Smooth muscle cell of the umbilical artery (primary cell): ENCODE measurements at places on chromosomes 4 and X. TPM values are rescaled to one million over a fixed set of nuclear protein-coding genes. Genes with fewer than 3 reads are reported as not detected.

The APELA gene
- total RNA-seq = not detected in 2 replicates

The SLC26A1 gene
- total RNA-seq = under 0.01 and 0.09 TPM in 2 replicates

The CACNA1F gene
- total RNA-seq = not detected in 2 replicates

The SPANXB1 gene
- total RNA-seq = not detected in 2 replicates

The DHX15 gene
- total RNA-seq = 129 and 209 TPM in 2 replicates

The ASB9 gene
- total RNA-seq = 1.2 TPM in 2 replicates
